ENCODE measurements at places on chromosomes 3 and 15. TPM values are rescaled to one million over a fixed set of nuclear protein-coding genes. Genes with fewer than 3 reads are reported as not detected.

DNA sequence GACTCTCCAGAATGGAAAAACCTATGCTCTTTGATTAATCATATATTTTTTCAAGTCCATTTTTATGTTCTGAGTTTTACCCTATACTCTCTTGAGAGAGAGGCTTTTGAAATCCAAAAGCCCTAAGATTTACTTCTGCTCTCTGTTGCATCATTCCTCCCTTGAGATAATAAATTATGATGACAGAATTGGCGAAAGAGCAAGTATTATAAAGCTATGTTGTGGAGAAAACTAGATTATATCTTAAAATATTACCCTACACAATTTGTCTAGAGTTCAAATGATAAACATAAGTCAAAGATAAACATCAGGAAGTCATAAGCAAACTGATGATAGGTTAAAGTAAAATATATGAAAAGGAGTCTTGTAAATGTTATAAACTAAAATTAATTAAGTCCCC is 293.4 kb upstream of the MME start:
- DNase-seq = no peak

- no peak for DNase-seq
Measured at GRCh38 chr15:79032656-79033055, 57.9 kb downstream of the RASGRF1 start.

GRCh38 chr3:117091676-117092075 is 382.1 kb downstream of the TUSC7 start:
- DNase-seq = no peak

DNA sequence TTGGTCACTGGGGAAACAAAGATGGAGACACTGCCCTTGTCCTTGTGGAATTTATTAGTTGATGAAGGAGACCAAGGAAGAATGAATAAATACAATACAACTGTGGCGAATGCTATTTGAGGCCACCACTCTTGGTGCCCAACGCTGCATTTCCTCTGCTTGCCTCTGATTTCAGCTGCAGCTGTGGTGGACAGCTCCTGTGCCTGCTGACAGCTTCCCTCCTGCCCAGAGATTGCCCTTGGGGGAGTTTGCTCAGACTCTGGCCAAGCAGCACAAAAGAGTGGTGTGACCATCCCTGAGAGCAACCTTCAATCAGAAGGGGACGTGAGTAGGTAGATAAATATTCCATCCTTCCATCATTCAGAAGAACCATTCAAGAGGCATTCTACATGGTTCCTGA is 64.6 kb upstream of the FHIT start:
- no peak for DNase-seq

- no peak for DNase-seq
Measured at GRCh38 chr3:67228136-67228535, 230.0 kb downstream of the KBTBD8 start.

GRCh38 chr3:194274424-194275085 is 76.6 kb downstream of the CPN2 start:
- no peak for DNase-seq

DNA sequence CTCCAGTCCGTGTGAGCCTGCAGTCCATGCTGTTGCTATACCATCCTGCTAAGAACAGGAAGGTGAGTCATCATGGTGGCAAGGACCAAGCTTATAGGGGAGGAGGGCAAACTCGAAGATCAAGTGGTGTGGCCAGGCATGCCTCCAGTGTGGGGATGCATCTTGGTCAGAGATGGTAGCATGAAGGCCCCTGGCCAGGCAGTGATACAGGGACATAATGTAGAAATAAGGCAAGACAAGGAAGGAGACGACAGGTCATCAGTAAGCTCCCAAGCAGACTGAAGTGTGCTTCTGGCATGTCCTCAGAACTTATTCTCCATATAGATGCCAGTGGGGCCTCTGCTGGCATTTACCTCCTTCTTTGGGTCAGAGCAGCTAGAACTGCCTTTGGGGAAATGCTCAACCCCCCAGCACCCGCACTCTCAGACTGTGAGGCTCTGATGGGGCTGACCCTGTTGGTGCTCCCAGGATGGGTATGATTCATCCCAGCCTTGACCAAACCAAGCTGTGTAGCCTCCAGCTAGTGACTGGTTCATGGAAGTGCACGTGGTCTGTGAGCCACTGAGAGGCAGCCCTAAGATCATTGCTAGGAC is 52.5 kb upstream of the ATP2B2 start:
- DNase-seq = no peak

- DNase-seq = no peak
Measured at GRCh38 chr15:97712530-97712929, 248.0 kb upstream of the ARRDC4 start.

DNA sequence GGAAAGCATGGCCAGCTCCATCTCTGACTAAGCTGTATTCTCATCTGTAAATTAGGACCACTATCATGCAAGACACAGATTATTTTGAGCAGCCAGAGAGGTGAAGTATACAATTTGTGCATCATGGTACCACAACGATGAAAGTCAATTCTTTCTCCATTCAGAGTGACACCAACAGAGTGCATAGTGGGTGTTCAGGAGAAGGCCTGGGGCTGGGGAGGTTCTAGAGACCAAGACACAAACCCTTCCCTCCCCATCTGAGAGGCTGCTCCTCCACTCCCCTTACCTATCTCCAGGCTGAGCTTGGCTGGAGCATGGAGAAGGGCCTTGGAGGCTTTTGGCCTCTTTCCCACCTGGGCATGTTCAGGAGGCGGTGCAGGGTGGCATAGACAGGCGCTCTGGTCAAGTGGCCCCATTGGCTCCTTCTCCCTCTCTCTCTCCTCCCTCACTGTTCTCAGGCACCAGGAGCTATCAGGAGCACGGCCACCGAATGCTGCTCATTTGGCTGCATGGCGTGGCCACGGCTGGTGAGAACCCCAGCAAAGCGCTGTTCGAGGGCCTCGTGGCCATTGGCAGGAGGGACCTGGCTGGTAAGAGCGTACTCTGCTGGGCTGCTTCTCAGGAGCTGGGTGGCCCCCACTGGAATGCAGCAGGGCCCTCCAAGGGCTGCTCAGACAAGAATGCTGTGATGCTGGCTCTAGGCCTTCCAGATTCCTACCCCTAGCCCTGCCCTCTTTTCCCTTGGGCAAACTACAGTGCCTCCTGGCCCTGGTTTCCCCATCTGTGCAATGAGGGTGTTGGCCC is 37.9 kb downstream of the ANKDD1A start:
- no peak for DNase-seq

GRCh38 chr3:119913021-119913420 is 131.1 kb downstream of the NR1I2 start:
- DNase-seq = no peak

GRCh38 chr15:68794863-68795262 is 25.8 kb downstream of the ANP32A start:
- DNase-seq = no peak

DNA sequence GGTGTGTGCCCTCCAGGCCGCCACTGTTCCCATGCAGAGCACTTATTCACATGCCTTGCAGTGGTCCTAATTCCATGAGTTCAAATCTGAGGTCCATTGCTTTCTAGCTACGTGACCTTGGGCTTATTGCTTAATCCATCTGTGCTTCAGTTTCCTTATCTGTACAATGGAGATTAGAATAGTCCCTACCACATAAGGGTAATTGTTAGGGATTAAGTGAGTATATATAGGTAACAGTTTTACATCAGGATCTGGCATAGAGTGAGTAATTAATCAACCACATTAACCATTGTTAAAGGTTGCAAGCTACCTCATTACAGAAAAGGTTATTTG is 7.6 kb downstream of the CPN2 start:
- DNase-seq = no peak

DNA sequence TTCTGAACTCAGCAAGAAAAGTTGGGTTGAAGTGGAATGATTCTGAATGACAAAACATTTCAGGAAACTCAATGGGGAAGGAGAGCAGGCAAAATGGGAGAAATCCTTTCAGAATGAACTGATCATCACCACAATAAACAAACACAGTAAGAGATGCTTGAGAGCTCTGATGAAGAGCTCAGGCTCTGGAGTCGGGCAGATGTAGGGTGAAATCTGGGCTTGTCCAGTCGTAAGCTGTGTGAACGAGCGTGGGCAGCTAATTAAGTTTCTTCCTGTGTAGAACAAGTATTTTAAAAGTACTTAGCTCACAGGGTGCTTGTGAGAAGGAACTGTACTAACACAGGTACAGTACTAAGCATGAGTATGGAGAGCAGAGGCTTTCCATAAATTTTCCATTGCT is 406.2 kb downstream of the FOXP1 start:
- DNase-seq = no peak

DNA sequence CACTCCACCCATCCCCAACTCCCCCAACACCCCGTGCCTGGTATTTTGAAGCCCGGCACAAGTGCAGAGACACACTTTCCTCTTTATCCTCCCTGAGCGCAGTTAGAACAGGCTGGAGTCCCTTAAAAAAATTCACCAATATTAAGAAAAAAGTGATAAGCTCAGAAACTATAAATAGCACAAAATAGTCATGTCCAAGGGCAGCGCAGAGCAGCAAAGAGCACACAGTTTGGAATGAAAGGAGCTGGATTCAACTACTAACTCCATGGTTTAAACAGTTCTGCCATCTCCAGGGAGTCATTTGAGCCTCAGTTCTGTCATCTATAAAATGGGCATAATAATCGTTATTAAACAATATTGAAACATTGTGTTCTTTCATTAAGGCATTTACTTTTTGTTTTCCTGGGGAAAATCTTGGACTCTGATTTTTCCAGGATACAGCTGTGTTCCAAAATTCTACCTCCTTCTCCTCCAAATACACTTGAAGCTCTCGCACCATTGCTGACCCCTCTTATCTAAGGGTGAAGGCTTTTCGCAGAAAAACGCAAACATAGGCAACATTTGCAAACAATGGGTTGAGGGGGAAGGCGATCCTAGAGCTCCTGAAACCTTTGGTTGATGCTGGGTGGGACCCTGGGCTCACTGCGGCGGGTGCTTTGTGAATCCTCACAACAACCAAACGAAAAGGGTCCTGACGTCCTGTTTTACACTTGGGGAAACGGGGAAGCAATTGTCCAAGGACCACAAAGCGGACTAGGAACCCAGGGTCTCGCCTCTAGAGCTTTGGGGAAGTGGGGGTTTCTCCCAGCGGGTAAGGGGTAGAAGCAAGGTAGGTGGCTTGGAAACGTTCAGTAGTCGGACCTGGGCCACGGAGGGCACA is 41.8 kb downstream of the EPHB3 start:
- DNase-seq = no peak

- no peak for DNase-seq
Measured at GRCh38 chr3:86147119-86147518, 843.8 kb downstream of the VGLL3 start.

GRCh38 chr3:59386165-59386564 is 336.3 kb upstream of the CFAP20DC start:
- no peak for DNase-seq

DNA sequence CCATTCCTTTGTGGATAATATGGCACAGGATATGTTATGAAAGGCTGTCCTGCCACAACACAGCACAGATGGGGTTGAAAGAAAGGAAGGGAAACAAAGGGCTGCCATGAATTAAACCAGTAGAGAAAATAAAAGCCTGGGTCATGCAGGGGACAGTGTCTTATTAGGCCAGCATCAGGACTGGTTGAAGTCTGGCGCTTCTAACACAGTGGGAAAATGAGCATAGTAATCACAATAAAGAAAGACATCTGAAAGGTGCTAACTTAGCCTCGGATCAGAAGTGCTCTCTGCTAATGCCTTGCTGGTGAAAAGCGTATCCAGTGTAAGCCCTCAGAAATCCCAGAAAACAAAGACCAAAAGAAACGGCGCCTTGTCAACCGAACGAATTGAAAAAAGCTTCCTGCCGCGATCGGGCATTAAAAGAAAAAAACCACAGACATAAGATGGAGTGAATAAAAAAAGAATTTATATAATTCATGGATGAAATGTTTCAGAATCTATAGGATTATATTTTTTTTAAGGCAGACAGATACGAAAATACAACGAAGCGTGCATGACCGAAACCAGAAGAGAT is 566 bp upstream of the MKRN3 start:
- no peak for DNase-seq

- no peak for DNase-seq
Measured at GRCh38 chr15:88091444-88092016, 165.0 kb downstream of the NTRK3 start.

DNA sequence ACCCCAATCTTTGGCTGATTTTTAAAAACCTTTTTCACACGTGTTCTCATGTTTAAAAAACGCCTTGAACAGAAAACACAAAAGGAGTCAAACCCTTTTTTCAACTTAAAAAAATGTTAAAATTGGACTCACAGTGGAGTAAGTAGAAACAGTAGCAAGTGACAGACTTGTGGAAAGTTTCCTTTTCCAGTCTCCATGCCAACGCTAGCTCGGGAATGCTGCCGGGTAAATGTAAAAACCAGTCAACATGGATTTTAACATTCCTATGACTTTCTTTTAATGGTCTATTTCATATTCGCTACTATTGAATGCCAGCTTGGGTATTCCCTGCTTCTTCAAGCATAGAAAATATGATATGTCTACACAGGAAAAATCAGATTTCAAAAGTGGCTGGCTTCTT is 1.6 kb upstream of the PROK2 start:
- no peak for DNase-seq

DNA sequence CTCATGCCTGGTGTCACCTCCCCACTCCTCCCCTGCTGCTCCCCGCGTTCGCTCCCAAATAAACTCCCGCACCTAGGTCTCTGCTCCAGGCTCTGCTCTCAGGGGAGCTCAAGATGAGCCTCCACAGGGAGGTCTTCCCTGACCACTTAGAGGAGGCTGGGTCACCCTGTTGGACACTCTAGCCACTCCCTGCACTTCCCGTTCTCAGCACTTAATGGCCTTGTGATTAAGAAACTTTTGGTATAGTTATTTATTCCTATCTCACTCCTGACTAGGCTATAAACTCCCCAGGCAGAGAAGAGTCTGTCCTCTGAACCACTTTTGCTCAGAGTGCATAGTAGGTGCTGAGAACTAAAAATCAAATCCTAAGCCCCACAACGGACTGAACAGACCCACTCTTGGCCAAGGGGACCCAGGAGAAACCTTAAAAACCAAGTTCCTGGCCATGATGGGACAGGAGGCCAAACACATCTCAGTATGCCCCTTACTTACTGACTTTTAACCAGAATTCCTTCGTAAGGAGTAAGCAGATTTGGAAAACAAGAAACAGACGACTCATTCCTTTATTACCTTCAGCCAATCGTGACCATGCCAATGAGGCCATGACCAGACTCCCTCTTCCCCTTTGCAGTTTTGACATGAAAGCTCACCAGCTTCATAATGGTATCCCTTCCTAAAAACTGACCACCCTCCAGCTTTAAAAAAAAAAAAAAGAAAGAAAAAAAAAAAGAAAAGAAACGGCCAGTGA is 69.0 kb upstream of the HRH1 start:
- no peak for DNase-seq

DNA sequence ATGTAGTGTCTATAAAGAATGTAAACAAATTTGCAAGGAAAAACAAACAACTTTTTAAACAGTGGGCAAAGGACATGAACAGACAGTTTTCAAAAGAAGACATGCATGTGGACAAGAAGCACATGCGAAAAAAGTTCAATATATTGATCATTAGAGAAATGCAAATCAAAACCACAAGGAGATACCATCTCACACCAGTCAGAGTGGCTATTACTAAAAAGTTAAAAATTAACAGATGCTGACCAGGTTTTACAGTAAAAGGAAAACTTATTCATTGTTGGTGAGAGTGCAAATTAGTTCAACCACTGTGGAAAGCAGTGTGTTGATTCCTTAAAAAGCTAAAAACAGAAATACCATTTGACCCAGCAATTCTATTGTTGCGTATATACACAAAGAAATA is 47.1 kb upstream of the LSAMP start:
- DNase-seq = no peak

- no peak for DNase-seq
Measured at GRCh38 chr3:195916291-195916690, 7.9 kb upstream of the TNK2 start.

The RTP3 gene
- polyA plus RNA-seq = not detected

The SLC28A1 gene
- 0.07 TPM for polyA plus RNA-seq

The ELP6 gene
- 31.3 TPM for polyA plus RNA-seq

The LIPH gene
- polyA plus RNA-seq = not detected

The HCLS1 gene
- 15.9 TPM for polyA plus RNA-seq

The ANKDD1A gene
- polyA plus RNA-seq = 1.9 TPM

The TMEM266 gene
- not detected for polyA plus RNA-seq
